ENCODE measurements at places on chromosomes 11 and 22.

GRCh38 chr11:1083621-1084551 lies 9.2 kb downstream of the MUC2 start:
- DNase-seq, result no peak

- no peak for DNase-seq
Observed at GRCh38 chr11:102117472-102118113, 7.3 kb downstream of the YAP1 start.

- DNase-seq, result peak; percentile 86
Observed at GRCh38 chr11:133947321-133947756, 9.4 kb downstream of the IGSF9B start.

DNA sequence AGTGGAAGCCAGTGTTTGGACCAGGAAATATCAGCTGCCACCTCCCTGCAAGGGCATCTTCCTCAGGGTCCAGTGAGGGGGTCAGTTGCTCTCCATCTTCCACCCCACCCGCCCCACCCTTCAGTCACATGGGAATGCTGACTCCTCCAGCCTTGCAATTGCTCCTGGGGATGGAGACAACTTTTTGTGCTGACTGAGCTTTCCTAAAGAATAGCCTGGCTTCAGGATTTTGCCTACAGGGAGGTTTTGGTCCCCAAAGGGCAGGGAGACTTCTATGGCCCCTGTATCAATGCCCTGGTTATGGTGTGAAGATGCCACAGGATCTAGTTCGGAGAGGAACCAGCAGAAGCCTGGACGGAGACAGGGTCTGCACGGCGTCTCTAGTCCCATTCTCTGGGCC lies 124.0 kb upstream of the LMO1 start:
- DNase-seq, result no peak

DNA sequence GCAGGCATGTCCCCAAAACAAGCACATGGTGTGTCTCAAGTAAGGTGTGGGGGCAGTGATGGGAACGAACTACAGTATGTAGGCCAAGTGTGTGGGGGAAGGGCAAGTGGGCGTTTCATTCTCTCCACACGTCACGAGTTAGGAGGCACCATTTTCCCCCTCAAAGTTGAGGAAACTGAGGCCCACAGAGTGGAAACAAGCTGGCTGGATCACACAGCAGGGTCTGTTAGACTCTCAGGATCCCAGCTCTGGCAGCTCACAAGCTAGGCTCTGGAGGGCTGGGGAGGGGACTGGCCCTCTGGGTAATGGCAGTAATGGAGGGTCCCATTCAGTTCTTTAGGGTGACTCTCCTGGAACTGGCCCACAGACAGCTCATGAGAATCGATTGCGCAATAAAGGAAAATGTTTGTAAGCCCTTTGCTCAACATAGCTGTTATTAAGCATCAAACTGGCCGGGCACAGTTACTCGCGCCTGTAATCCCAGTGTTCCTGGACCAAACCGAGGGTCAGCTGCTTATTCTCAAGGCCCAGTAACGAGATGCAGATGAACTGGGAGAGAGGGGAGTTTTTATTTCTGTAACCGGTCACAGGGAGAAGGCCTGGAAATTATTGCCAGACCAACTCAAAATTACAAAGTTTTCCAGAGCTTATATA lies 24.1 kb upstream of the TUB start:
- no peak for DNase-seq

DNA sequence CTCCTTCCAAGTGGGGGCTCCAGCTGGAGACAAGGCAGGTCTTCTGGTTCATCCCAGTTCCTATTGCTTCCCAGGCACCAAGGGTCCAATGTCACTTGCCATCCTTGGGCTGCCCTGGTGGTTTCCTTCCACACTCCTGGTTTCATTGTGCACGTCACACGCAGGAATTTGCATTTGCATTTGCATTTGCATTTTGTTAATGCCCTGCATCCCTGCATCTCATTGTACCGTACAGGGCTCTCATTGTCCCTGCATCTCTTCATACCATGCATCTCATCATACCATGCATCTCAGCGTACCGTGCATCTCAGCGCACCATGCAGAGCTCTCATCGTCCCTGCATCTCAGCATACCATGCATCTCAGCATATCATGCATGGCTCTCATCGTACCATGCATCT lies 112.2 kb upstream of the SYT13 start:
- DNase-seq, result no peak

DNA sequence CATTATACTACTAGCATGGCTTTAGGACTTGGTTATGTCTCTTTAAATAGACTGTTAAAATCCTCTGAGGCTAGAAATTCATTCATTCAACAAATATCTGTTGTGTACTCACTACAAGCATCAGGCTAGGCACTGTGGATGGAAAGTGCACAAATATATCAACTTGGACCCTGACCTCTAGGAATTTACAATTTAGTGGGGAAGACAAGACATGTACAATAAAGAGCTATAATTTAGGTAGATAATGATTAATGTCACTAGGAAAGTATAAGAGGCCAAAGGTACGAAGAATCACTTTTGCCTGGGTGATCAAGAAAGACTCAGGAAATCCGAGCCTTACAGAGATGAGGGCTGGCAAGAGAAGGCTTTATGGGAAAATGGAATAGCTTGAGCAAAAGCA lies 25.6 kb upstream of the BMAL1 start:
- DNase-seq, result no peak

DNA sequence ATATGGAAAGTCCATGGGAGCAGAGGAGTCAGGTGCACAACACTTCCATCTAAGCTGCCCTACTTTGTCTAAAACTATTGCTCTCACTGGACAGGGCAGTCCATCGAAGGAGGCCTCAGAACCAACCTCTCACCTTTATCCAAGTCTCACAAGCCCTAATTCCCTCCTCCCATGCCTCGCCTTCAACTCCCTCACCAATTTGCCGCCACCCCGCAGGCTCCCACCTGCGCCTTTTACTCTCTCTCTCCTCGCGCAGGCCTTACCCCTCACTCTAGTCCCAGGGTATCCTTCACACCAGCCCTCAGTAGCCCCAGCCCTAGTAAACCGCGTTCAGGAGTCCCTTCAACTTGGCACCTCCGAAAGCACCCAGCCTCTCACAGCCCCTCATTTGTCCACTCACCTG lies 451 bp downstream of the FHIP1B start:
- DNase-seq, result no peak

GRCh38 chr11:61745781-61746441 lies 6.5 kb upstream of the MYRF start:
- DNase-seq, result peak; percentile 72

DNA sequence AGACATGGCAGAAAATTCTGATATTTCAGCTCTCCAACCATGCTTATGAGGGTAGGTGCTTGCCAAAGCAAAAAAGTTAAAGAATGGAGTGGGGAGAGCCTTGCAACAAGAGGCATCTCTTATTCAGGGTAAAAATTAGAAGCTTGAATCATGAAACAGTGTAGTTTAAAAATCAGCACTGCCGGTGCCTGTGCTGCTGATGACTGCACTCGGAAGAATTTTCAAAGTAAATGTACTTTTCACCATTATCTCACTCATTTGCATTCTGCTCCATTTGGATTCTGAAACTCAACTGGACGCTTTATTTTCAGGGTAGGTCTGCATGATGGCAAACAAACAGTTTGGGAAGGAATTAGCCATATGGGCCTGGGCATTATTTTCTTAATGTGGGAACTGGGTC lies 126.3 kb downstream of the KIRREL3 start:
- no peak for DNase-seq

DNA sequence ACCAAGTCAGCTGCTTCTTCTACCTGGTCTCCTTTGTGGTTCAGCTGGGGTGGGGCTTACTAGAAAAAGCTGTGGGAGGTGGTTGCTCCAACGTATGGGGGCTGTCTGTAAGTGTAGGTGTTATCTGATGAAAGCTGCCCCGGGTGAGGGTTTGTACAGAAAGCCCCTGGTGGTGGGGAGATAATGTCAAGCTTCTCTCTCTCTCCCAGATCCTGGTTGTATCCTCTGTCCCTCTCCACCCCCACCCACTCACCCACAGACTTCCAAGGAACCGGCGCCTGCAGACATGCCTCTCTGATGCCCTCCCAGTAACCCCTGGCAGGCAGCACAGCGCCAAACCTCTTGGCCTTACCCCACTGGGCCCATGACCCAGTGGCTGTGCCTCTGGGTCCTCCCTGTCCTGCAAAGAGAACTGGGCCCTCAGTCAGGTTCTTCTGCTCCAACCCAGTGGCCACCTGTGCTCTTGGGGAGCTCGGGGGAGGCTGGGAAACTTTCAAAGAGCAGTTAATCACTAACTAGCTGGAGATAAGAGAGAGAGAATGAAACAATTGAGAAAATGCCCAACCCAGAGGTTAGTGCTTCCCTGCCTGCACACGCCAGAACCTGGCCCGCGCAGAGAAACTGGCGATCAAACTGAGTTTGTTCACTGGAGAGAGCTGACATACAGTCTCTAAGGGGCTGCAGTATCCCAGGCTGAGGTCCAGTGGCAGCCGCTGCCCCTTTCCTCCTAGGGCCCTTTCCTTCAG lies 20.4 kb upstream of the EHF start:
- no peak for DNase-seq

GRCh38 chr11:106668147-106668546 lies 350.1 kb downstream of the GUCY1A2 start:
- no peak for DNase-seq

DNA sequence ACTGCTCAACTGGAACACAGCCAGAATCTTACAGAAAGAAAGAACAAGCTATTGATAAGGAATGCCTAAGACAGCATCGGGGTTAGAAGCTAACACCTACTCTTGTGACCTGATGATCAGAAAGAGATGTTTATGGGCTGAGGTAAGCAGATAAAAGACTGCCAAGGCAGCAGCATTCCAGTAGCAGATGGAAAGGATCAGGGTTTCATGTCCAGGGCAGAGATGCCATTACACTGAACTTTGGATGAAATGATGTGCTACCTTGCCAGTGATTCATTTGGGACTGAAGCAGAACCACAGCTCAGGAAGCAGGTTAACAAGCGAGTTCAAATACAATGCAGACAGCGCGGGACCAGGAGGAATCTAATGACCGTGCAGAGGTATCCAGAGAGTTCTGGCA lies 27.1 kb upstream of the APOA1 start:
- no peak for DNase-seq

GRCh38 chr22:28608546-28608945 lies 71.1 kb downstream of the TTC28 start:
- no peak for DNase-seq

DNA sequence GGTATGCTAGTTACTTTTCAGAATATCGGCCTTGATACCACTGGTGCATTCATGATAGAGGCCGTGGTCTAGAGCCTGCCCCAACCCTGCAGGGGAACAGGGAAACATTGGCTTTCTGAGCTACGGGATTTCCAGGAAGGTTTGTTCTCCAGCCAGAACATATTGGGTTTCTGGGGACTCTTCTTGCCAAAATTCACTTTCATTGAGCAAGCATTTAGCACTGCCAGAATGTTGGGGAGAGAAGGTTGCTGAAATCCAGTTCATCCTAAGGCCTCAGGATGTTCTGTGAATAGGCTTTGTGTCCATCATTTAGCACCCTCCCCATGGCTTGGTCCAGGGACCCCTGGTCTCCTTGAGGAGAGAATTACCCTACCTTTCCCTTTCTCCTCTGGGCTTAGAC lies 36.7 kb downstream of the DRG1 start:
- no peak for DNase-seq

DNA sequence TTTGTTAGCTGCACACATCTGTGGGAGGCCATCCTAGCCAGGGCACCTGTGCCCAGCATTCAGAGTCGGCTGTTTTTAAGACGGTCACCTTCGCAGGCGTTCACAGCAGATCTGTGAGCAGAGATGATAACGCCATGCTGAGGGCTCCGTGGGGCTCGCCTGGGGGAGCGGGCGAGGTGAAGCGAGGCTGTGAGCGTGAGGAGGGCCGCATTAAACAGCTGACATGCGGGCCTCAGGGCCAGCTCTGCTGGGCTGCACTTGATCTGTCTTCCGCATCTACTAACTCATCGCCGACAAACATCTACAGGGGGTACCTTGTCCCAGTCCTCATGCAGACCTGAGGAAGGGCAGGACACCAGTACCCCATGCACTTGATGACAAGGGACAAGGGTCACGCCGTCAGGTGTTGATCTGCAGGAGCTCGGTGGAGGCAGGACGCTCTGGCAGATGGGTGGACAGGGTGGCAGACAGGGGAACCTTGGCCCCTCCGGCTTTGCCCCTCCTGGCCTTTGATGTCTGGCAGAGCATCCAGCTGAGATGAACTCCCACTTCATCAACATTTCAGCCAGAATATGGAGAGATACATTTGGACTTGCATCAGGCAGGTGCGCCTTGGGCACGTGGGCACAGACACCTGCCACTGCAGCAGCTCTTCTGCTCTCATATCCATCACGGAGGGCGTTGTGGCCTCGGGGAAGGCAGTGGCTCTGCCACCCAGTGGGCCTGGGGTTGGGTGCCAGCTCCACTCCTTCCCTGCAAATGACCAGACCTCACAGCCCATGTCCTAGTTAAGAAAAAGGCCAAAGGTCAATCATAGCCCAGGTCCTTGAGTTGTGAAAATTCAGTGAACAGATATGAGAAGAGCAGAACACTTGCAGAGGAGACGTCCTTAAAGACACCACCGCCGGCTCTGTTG lies 822.9 kb downstream of the BRD1 start:
- DNase-seq, result no peak

DNA sequence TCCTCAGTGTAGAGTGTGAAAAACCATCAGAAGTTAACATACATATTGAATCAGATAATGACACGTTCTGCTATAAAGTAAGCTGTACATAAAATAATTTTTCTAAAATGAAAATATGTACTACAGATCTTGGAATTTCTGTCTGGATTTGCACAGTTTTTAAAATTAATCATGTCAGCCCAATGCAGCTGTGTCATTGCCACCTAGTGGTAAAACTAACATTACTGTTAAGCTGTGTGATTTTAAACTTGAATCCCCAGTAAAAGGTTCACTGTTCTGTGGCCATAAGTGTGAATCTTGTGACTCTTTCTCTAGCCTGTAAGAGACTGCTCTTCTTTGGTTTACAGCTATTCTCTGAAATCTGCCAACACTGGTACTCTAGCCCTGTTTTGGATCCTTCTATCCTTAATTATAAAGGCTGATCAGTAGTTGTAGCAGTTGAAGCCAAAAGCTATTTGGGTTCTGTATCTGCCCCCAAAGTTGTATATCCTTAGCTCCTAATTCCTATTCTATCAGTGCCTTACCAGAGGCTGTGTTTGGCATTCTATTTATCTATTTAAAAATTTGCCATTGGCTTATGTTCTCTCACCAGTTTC lies 4.0 kb downstream of the JRKL start:
- peak; percentile 65 for DNase-seq

Measured in eye (tissue), 1 donor.